Hindlimb muscle (tissue), 1 donor: ENCODE measurements at places on chromosomes 2 and 18.

DNA sequence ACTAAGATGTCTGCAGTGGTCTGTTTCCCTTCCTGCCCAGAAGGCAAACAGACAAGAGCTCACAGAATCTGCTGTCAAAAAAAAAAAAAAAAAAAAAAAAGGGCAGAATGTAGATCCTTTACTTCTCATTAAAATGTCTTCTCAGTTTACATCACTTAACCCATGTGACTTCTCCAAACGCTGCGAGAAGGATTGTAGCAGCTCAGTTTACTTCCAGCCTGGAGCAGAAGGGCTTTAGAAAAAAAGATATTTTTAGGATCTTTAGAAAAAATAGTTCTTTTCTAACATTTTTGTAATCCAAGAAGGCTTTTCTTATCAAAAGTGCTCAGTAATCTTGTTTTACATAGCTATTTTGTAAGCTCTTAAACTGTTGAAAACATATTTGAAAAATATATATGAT is 425.4 kb downstream of the CNTNAP5 start:
- DNase-seq, result no peak

DNA sequence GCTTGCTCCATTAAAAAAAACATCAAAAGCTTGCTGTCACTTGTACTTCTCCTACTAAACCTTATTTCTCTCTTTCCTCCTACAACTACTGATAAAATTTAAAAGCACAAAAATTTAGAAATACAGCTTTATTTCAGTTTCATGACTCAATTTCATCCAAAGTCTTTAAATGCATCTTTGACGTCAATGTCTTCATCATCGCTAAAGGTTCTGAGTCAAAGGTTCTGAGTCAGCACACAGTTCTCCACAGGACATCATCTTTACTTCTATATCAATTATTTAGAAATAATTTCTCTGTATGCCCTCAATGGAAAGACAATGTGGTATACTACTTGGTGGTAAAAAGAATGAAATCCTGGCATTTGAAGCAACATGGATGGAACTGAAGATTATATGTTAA is 163.9 kb upstream of the DNMT3A start:
- DNase-seq, result no peak

DNA sequence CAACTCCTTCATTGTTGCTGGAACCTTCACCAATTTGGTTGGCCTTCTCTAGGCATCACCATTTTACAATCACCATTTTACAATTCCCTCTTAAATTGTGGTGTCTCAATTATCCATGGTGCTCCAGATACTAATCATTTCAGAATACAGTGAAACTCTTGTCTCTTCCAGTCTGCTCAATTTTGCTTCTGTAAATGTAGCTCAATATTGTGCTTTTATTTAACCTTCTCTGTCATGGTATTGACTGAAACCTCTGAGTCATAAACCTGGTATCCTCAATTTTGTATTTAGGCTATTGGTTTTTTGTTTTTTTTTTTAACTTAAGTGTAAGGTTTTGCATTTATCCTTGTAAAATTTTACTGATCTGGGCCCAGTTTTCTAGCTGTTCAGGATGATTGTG is 16.1 kb downstream of the STRADB start:
- DNase-seq, result no peak

DNA sequence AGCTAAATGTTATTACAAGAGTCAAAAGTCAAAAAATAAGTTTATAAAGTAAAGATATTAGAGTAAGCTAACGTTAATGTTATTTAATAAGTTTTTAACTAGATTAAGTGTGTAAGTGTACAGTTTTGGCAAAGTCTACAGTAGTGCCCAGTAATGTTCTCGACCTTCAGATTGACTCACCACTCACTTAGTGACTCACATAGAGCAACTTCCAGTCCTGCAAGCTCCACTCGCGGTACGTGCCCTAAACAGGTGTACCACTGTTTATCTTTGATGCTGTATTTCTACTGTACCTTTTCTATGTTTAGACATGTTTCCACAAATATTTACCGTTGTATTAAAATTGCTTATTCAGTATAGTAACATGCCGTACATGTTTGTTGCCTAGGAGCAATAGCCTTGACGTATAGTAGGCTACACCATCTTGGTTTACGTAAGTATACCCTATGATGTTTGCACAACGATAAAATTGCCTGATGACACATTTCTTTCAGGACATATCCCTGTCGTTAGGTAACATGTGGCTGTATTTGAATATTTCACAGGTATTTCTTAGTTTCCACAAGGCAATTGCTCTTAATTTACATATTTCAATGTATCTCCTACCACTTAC is 1641.9 kb upstream of the PIK3C3 start:
- DNase-seq, result no peak

GRCh38 chr2:45180033-45180746 is 170.9 kb upstream of the SIX2 start:
- no peak for DNase-seq

DNA sequence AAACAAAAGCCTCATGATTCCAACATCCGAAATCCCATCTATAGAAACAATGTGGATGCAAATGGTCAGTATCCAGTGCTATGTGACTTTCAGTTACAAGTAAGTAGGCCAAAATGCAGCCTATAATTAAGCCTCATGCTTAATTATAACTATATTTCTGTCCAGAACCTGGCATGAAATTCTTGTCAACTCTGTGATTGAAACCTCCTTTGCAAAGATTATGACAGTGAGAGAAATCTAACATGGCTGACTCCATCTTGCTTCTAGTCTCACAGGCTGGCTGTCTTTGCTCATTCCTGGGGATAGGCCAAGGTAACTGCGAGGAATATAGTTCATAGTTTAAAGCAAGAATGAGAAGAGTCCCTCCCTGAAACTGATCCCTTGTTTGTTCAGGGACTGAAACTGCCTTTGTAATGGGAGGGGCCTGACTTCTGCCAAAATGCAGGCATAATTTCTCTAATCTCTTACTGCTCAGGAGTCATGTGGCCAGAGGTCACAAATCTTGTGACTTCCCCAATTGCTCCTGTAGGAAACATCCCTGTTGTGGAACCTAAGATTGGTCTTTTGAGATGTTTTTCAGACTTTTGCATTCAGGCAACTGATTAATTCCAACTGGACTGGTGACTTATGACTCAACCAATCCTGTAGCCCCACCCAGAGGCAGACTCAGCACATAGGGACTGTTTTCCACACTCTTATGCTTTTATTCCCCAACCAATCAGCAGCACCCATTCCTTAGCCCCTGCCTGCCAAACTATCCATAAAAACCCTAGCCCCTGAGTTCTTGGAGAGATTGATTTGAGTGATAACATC is 84.5 kb upstream of the TLK1 start:
- no peak for DNase-seq

DNA sequence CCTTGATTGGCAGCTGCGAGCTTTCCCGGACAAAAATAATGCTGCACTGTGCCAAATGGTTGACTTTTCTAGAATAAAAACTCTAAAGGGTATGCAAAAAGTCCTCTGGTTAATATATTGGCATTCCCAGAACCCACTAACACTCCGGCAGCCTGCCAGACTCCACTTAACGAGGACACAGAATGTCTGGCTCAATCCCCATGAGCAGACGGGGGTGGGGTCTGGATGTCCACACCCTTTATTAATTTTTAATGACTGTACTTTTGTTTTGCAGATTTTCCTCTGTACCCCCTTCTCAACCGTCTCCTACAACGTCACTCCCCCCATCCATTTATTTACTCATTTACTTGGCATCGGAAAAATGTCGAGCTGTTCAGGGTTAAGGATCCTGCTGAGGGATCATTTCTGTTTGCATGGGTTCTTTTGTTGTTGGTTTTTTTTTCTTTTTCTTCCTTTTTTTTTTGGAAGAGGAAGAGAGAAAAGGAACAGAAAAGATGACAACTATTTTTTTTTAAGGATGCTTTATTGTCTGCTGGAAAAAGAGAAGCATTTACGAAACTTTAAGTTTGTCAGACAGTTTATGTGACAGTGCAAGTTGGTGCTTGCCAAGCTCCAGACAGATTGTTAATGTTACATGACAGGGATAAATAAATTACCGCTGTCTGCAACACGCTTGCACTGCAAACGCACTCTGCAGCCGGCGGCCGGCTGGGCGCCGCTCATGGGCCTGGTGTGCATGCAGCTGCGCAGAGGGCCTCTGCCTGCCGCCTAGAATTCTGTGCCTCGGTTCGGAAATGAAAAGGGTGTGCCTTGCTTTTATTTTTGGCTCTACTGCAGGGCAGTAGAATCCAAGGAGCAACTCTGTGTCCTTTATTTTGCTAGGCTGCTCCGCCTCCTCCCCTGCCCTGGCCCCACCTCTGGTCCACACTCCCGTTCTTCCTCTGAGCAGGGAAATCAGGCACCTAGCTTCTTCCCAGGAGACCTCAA is 3.6 kb downstream of the LDLRAD4 start:
- peak; percentile 73 for DNase-seq

DNA sequence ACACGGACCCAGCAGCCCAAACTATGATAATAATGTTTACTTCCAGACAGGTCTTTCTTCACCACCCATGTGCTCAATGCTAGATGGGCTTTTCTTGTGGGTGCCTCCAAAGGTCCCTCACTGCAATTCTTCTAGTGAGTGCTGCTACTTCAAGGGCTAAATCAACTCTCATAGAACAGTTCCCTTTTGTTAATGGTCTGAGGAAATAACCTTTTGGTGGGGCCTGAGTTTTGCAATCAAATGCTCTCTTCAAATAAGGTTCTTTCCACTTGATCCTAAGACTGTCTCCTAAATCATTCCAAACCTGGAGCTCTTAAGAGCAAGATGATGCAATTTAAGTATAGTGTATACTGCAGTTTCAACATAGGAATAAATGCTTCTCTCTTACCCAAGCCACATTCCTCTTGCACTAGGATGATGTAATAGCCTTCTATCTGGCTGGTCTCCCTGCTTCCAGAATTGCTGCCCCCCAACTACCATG is 6.0 kb downstream of the NEMP2 start:
- no peak for DNase-seq

GRCh38 chr2:1701020-1701419 is 43.3 kb downstream of the PXDN start:
- no peak for DNase-seq

- DNase-seq, result no peak
These were observed 758 bp downstream of the CFAP221 start for GRCh38 chr2:119544939-119545475.

GRCh38 chr2:38499548-38500282 is 103.0 kb downstream of the HNRNPLL start:
- peak; percentile 81 for DNase-seq

- peak; percentile 23 for DNase-seq
These were observed 519 bp downstream of the TTL start for GRCh38 chr2:112482309-112483041.

- no peak for DNase-seq
These were observed 2.2 kb downstream of the EPHA4 start for GRCh38 chr2:221569871-221570270.

DNA sequence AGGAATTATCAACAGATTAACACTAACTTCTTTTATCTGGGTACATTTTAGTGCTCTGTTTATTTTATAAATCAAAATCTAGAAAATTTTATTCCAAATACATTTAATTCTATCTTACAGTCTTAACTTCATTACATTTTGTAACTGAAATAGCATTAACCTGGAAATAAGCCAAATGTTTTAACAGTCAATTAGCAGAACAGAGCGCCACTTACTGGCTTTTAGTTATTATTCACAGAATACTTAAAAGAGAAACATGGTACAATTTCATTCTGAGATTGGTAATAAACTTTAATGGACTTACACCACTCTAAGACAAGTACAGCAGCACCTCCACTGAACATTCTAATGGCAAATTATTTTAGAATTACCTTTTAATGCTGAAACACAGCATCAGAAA is 38.6 kb downstream of the SS18 start:
- DNase-seq, result peak; percentile 3

DNA sequence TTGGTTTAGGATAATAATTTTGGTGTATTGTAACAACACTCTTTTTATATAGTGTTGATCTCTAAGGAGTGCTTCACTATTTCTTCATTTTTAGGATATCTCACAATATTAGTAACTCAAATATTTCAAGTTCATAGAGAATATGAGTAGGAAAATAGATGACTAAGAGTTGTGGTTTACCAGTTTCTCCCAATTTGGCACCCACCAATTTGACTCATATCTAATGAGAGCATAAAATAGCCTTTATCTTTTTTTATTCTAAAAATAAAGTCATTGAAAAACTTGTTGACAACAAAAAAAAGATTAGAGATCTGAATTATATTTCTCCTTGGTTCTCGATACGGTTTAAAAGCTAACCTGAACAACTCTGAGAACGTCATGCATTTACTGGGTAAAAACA is 204.0 kb downstream of the PARD3B start:
- DNase-seq, result no peak

- no peak for DNase-seq
These were observed 718.9 kb upstream of the FANCL start for GRCh38 chr2:58959996-58960395.

DNA sequence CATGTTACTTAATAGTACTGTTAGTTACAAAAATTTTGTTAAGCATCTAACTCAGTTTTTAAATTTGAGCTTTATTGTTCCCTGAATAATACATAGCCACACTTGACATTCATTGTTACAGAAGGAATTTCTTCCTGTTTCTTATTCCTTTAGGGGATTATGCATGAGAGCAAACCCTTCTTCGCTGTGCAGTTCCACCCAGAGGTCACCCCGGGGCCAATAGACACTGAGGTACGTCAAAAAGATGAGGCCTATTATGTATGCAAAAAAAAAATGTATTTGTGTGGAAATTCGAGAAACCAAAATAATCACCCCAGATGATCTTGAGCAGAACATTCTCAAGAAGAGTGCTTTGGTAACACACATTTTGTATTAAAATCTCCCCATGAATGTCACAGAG is 36.3 kb downstream of the CPS1 start:
- no peak for DNase-seq

DNA sequence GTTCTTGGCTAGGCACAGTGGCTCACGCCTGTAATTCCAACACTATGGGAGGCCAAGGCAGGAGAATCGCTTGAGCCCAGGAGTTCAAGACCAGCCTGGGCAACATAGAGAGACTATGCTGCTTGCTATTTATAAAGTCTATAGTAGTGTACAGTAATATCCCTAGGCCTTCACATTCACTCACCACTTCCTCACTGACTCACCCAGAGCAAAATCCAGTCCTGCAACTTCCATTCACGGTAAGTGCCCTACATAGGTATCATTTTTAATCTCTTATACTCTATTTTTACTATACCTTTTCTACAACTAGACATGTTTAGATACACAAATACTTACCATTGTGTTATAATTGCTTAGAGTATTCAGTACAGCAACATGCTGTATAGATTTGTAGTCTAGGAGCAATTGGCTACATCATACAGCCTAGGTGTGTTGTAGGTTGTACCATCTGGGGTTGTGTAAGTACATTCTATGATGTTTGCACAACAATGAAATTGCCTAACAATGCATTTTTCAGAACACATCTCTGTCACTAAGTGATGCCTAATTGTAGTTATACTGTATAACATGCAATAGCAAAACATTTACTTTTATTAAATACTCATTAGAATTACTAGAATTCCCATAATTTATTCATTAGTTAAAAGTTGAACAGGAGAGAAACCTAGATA is 8.8 kb downstream of the DHX57 start:
- DNase-seq, result no peak

DNA sequence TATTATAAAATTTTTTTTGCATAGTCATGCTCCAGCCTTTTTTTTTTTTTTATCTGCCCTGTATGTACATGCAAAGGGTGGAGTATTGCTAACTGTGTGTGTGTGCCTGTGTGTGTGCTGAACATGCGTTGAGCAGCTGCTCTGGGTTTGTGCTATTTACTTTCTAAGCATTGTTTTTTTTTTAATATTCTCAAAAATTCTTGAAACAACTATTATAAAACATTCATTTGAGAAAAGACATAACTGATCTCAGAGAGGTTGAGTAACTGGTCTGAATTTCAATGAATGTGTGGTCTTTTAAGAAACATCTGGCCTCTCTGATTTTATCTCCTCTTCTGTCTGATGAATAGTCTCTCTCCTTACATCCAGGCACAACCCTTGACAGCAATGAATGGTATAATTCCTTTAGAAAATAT is 366.0 kb upstream of the SLC14A2 start:
- no peak for DNase-seq
